Stimulated activated CD8-positive, alpha-beta memory T cell treated with anti-CD3 and anti-CD28 coated beads, Interleukin-4, amount 100 ng/mL, for 1 hour (primary cell): ENCODE measurements at places on chromosomes 7 and 10.

- DNase-seq: no peak
These were observed 88.8 kb downstream of the GSAP start for GRCh38 chr7:77327067-77327931.

- no peak for DNase-seq
These were observed 66.8 kb upstream of the COL13A1 start for GRCh38 chr10:69734797-69735468.

DNA sequence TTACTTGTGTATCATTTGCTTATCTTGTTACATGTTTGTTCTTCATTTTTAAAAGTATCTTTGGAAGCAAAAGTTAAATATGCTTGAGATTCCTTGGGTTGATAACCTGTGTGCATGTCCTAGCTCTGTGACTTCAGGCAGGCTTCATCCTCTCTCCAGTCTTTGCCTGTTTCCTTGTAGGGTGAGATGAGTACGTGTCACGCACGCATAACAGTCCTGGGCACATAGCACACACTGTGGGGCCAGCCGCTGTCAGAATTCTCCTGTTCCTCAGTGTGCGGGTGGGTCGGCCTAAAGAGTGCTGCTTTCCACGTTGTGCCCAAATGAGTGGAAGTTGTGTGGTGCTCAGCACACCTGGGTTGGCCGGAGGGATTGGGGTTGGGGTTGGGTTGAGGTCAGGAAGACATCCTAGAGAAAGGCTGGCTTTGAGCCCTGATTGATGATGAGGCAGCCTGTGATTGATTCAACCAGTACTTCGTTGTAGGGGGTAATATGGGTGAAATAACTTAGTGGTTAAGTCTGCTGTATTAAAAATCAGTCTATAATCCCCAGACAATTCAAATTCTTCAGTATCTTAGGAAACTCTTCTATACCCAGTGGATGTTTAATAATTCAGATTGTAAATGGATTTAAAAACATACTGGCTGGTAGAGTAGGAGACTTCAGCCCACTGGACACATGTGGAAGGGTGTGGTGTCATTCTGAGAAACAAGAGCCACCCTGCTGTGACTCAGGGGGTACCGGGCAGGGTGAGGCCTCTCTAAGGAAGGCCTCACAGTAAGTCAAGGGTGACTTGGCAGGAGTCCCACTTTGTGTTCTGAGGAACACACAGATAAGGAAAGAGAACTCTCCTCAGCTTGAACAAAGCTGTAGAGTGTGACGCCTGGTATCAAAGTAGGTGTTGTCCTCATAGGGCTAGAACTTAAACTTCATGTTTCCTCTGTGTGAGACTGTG lies 54.8 kb downstream of the DAGLB start:
- DNase-seq: no peak

DNA sequence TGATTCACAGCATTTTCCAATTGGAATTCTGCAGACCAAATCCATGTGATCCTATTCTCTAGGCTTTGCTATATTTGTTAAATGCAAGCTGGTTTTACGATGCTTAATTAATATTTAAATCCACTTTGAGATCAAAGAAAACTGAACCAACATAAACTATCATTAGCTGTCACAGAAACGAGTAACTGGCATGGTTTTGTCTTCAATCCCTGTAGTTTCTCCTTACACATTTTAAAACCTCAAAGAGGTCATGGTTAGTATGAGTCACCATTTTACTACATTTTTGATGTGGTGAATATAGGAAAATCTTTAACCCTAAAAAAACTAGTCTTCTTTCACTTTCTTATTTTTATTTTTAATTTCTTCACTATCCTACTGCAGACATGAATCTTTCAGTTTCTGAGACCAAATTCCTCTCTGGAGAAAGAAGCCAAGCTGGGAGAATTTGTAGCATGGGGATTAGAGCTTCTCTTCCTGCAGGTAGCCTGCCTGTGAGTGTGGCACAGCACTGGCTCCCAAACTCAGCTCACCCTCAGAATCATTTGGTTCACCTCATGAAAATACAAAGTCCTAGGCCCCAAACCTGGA lies 8.7 kb upstream of the LIPM start:
- DNase-seq: no peak

DNA sequence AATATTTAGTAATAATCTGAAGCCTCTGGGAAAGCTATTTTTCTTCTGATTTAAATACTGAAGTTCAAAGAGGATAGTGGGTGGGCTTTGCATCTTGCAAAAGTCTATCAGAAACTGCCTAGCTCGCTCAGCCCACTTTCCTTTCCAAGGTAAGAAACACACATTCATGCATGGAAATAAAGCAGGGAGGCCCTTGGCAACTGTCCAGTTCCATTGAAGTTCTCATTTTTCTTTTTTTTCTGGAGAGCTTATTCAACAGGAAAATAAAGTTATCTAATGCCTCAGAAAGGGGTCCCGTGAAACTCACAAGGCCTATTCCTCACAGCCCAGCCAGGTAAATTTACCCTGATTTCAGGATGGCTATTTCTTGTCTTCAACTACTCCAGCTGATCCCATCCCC lies 654.9 kb downstream of the KCNMA1 start:
- no peak for DNase-seq

DNA sequence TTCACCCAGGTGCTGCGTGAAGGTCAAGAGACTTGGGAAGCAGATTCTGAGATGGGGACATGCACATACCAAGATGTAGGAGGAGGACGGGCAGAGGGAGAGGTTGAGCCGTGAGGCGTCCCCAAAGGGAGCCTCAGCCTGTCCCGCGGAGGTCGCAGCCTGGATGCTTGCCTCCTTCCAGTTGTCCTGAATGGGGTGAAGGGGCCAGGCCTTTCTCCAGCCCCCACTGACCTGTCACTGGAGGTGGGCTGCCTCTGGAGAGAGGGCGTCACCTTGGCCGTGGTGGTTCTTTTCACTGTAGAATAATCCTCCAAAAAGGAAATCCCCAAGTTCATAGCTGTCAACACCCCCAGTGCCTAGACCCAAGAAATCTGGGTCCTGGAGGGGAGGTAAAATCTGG lies 283.0 kb upstream of the VSTM2A start:
- no peak for DNase-seq

DNA sequence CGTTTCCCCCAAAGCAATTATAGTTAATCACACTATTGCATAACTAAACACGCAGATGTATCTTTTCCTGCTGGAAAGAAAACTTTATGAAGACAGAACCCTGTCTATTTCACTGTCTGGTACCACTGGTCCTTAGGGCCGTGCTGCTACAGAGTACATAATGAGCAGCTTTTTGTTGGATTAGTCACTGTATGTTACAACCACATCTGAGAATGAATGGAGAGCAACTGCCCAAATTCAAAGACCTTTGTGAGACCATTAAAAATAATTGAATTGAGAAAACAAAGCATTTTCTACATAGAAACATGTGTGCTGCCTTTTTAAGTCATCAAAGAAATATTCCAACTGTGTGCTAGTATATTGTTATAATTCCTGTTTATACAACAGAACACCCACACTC lies 111.3 kb upstream of the SORCS1 start:
- DNase-seq: no peak

- DNase-seq: no peak
These were observed 48.1 kb downstream of the CDC123 start for GRCh38 chr10:12243864-12244620.

DNA sequence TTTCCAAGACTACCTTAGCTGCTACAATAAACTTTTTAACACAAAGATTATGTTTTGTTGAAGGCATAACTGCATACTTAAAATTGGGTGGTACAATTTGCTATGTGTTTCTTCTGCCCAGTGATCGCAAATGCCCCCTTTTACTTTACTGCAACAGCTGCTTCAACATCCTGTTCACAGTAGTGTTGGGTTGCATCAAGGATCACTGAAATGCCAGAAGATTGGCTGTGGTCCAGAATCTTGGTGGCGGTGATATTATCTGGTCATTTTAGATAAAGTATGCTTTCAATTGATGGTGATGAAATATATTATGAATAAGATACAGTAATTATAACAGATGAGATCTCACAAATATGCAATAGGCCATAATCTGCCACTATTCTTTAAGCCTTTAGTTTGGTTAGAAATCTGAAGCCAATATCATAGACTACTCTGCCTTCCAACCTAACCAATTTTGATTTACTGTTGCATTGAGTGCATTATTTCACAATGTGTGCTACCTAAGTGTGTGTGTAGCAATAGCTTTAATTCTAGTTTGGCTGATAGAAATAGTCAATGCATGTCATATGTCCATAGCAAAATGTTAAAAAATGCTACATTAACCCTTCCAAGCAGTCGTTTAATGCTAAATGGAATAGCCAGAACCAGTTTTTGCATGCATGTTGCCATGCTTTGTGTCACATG lies 29.8 kb upstream of the ING3 start:
- no peak for DNase-seq

GRCh38 chr7:34240417-34240816 lies 335.1 kb downstream of the BMPER start:
- no peak for DNase-seq

DNA sequence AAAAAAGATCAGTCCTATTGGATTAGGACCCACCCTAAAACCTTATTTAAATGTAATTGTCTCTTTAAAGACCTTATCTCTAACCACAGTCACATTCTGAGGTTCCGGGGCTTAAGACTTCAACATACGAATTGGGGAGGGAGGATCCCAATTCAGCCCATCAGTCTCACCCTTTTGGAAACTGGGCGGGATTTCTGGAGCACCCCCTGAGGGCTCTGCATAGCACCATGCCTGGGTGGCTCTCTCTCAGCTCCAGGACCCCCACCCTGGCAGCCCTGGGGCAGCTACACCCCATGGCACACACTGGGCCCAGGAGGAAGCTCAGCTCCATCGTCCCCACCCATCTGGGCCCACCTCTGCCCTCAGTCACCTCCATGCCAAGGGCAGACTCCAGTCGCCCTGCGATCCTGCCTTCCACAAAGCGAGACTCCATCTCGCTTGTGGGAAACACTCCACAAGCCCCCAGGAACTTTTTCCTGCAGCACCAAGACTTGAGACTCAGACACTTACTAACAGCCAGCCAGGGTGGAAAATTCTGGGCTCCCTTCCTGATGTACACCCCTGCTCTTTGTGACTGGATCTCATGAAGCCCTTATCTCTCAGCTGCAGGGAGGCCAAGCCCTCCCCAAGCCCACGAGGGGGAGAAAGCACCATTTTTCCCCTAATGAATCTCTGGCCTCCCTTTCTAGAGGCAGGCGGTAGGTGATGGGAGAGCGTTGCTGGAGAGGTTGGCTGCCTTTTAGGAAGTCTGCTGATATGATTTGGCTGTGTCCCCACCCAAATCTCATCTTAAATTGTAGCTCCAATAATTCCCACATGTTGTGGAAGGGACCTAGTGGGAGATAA lies 90.8 kb upstream of the KDM7A start:
- DNase-seq: no peak

- no peak for DNase-seq
These were observed 149.5 kb upstream of the LRRN3 start for GRCh38 chr7:110941385-110941784.

- no peak for DNase-seq
These were observed 1.3 kb downstream of the NFE2L3 start for GRCh38 chr7:26153241-26153822.

DNA sequence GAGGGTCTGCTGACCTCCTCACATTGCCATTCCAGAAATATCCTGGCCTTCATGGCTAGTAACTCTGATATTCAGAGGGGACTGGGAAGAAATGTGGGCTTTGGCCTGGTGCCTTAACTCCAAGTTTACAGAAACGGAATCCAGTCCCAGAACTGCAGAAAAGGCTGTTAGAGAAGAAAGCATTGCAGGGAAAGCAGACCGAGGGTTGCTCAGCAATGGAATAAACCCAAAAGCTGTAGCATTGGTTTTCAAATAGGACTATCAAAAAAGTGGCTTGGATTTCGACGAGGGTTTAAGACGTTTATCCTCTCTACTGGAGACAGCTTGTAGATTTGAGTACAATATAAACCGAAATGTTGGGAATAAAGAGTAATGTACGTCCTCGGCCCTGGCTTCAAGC lies 425.8 kb upstream of the FOXK1 start:
- DNase-seq: no peak
